ENCODE measurements at places on chromosomes 5 and 9.

DNA sequence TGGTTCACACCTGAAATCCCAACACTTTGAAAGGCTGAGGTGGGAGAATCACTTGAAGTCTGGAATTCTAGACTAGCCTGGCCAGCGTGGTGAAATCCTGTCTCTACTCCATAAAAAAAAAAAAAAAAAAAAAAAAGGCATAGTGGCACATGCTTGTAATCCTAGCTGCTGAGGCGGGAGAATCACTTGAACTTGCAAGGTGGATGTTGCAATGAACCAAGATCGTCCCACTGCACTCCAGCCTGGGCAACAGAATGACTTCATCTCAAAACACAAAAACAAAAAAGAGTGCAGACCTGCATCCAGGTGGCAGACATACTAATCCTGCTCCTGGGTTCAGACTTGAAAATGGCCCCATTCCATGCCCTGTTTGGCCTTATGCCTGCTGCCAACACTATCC is 21.8 kb upstream of the ADAMTS19 start:
- DNase-seq = no peak

DNA sequence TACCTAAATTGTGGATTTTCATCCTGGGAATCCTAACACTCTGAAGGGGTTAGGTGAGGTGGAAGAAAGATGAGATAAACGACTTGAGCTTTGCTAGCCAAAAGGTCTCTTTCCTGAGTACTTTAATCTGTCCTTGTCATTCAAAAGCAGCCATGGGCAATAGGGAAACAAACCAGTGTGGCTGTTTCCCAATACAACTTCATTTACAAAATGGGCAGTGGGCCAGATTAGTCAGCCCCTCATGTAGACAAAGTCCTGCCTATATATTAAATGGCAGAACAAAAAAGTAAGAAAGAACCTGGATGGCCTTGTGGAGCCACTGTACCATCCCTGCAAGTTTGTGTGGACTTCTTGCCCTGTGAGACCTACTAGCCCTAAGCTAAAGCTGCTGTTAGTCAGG is 51.0 kb upstream of the NFIL3 start:
- DNase-seq = no peak

DNA sequence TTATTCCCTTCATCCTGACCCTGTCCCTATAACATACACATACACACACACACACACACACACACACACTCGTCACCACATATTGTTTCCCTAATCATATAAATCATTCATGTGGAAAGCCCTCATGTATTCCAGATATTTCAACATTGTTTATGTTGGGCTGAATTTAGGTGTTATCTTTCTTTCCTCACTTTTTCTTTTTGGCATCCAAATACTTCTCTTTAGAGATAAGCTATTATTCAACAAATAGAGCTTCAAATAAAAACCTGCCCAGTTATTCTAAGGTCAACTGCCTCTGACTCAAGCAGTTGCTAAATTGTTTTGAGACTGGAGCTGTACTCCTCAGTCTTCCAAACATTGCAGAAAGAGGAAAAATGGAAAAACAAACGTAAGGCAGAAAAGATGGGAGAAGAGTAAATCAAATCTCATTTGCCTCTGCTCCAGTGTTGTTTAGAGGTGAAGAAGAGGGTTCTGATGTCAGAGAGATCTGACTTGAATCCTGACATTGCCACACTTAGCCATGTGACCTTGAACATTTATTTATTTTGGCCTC is 215.7 kb downstream of the GAS1 start:
- no peak for DNase-seq

GRCh38 chr5:128259607-128260021 is 176.0 kb downstream of the SLC12A2 start:
- DNase-seq = peak; percentile 41

GRCh38 chr9:135611142-135611874 is 28.0 kb downstream of the GLT6D1 start:
- no peak for DNase-seq

DNA sequence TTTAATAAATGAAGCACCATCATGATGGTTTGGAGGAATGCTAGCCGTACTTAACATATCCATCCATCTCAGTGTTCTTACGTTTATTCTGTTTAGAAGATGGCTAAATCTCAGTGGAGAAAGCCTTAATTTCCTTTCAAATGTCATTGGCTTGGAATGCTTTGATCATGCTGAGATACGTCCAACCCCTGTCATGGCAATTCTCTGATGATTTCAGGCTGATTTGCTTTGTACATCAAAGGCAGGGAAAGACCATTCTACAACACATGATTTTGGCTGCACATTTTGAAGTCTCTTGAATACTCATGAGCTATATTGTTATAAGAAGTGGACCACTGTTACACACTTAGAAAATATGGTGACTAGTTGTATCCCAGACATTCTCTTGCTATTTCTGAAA is 1048.4 kb downstream of the MAT2B start:
- no peak for DNase-seq

DNA sequence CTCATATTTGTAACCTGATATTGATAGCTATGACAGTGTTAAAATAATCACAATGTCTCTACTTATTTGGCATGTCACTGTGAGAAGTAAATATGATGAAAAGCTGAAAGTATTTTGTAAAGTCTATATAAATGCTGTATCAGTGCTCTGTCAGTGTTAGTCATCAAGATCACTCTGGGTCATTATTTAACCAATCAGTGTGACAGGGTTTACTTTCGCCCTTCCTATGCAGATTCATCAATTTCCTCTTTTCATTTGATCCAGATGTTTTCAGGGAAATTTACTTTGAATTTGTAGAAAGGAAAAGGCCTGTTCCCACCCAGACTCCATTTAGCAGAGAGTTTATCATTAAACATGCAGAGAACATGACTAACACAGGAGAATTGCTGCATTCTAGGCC is 9.9 kb upstream of the PCSK5 start:
- no peak for DNase-seq

- DNase-seq = peak; percentile 57
Measured at GRCh38 chr5:178145965-178146820, 7.5 kb downstream of the NHP2 start.

DNA sequence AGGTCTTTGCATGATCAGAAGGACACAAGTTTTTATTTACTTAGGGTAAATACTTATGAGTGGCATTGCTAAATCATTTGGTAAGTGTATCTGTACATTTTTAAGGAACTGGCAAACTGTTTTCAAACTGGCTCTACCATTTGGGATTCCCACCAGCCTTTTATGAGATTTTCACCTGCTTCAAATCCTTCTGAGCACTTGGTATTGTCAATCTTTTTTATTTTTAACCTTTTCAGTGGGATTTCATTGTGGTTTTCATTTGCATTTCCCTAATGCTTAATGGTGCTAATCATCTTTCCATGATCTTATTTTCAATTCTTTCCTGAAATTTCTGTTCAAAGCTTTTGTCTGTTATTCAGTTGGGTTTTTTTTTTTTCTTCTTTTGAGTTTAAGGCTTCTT is 475.6 kb downstream of the MAN2A1 start:
- DNase-seq = no peak

DNA sequence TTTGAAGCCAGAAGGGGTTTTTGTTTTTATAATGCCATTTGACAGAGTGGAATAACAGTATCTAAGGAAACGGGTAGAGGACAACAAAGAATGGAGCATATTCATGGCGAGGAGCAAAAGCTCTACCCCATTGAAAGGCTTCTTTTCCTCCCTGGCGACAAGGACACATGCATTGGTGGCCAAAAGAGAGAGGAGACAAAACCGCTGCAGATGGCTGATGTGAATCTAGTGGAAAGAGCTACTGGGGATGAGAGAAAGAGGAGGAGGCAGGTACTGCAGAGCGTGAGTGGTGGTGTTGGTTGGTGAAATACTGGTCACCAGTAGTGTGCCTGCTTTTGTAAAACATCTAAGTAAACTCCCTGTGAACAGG is 491 bp downstream of the APC start:
- no peak for DNase-seq

DNA sequence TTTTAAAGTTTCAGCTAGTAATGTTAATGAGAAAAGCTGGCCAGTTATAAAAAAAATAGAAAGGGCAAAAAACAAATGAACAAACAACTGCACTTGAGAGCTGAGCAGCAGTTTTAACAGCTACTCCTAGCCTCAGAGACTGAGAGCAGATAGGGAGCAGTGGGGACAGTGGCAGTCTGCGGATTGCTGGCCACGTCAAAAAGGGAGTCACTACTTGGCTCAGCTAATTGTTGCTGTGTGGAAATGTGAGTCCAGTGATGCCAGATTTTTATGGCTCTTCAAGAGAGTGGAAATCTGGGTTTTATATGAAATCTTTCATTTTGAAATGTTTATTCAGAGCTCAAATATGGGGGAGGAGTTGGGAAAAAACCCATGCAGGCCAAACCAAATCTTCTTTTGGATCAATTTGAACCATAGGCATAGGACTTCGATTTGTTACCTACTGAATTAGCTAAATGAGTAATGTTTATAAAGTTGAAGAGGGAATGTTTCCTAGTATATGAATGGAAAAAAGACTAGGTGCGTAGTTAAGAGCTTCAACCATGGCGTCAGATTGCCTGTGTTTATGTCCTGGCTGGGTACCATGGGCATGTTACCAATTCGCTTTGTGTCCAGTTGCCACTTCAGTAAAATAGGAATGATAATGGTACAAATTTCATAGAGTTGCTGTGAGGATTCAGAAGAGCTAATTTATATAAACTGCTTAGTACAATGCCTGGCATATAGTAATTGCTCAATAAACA is 102.1 kb downstream of the PAM start:
- no peak for DNase-seq

DNA sequence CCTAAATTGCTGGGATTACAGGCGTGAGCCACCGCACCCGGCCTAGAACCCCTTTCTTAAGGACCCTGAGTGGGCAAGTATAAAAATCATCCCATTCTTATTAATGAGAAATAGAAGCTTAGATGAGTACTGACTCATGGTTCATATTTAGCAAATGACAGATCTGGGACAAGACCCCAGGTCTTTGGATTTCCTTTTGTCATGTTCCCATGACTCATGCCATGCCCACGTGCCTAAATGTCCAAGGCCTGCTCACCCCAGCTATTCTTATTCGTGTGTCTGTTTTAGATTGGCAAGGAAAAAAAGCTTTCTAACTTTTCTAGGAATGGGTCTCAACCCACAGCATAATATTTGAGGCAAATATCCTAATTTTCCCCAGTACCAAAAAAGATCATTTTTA is 57.7 kb upstream of the RPS23 start:
- DNase-seq = no peak

DNA sequence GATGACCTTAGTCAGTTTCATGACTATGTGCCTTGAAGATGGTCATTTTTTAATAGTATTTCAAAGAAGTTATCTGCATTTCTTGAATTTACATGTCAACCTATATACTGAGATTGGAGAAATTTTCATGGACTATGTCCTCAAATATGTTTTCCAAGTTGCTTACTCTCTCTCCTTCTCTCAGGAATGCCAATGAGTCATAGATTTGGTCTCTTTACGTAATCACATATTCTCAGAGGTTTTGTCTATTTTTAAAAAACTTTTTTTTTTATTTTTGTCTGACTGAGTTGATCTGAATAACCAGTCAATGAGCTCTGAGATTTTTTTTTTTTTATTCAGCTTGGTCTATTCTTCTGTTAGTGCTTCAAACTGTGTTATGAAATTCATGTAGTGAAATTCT is 374.7 kb upstream of the GRIN3A start:
- no peak for DNase-seq

GRCh38 chr5:151872701-151873100 is 52.0 kb downstream of the GLRA1 start:
- no peak for DNase-seq

DNA sequence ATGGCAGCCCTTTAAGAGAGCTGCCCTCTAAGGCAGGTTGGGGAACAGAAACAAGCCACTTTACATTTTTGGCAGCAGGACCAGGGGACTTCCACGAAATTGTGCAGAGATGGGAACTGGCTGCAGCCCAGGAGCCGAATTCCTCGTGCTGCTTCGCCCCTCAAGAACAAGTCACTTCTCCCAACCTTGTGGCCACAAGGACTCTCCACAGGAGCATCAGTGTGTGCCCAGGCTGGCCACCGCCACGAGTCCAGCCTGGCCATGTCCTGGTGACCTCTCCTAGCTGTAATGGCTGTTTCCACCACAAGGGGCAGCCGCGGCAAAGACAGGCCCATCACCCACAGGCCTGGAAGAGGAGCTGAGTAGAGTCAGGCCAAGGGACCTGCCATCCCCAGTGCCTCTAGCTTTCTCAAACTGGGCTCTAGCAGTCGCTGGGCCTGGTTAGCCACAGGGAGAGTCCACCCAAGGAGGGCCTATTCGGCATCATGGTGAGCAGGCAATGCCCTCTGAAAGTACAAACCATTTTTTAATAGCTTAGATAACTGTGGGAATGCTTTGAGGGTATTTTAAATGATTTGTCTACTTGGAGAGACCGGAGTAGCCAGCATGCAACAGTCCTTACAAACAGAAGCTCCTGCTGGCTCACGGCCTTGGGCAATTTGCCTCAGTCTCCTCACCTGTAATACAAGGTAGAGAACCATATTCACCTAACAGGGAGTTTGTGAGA is 129.0 kb downstream of the COL23A1 start:
- DNase-seq = peak; percentile 86

DNA sequence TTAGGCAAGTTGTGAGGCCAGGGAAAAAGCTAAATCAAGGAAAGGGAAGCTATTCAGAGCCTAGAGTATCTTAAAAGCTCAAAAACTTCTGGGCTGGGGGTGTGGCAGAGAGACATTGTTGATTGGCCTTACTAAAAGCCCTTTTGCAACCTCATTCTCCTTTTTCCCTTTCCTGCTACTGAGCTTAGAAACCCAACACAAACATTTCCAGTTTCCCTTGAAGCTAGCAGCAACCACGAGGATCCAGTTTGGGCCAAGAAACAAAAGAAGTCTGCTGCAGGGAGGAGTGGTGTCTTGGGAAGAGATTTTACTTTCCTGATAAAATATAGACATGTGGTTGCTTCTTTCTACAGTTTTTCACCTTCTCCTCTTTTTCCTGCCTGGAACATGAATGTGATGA is 135.5 kb upstream of the KLF9 start:
- DNase-seq = no peak

GRCh38 chr5:94694671-94695070 is 76.2 kb downstream of the SLF1 start:
- no peak for DNase-seq

DNA sequence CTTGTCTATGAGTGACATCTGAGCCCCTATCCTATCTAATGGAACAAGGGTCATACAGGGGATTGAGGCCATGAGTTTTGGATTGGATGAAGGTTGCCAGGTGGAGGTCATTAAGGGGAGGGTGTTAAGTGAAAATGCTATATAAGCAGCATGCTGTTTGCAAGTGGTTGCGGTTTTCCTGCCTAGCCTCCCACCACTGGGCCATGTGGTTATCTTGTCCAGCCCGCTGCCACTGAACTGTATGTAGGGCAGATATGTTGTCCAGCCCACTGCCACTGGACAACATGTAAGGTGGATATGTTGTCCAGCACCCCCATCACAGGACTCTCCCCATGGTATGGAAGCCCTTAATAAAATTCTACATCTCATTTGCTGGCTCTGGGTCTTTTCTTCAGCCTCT is 200.0 kb downstream of the FGF10 start:
- DNase-seq = no peak

DNA sequence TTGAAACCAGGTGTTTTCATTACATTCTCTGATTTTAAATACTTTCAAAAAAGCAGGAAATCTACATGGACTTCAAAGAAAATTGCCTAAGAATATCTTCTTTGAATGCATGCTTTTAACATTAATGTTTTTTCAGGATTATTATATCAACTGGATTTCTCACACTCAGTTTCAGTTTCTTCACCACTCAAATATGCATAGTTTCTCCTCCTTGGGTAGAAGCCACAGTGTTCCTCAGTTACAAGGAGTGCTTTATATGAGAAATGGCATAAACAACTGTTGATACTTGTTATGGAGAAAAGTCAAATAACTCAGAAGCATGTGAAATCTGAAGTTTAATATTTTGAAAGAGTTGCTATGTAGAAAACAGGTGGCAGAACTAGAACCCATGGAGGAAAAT is 196.9 kb downstream of the DMRTA1 start:
- DNase-seq = no peak

All from heart left ventricle (tissue), 16 donors.